Type B pancreatic cell (in vitro differentiated cells): ENCODE measurements at places on chromosomes 2 and 18.

- DNase-seq: no peak
These were observed 32.0 kb downstream of the CDH19 start for GRCh38 chr18:66571845-66572244.

- DNase-seq: no peak
These were observed 166.9 kb downstream of the SOCS6 start for GRCh38 chr18:70455731-70456130.

- DNase-seq: no peak
These were observed 10.3 kb downstream of the STAT1 start for GRCh38 chr2:191003405-191004309.

GRCh38 chr2:239809391-239809790 lies 215.8 kb downstream of the NDUFA10 start:
- peak; percentile 58 for DNase-seq

GRCh38 chr2:232563580-232563979 lies 13.1 kb downstream of the EIF4E2 start:
- no peak for DNase-seq

DNA sequence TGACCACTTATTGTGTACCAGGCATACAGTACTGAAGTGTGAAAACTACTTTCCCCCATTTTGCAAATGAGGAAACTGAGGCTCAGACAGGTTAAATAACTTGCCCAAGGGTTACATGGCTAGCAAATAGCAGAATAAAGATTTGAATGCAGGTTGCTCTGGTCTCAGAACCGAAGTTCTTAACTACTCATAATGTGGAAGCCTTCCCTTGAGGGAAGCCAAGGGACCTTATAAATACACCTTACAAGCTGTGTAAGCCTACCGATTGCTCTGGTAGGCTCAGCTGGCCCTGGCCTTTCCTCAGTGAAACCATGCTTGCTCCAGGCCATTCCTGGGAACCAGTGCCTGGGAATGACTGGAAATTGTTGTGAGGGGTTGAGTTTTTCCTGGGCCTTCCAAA lies 114.6 kb upstream of the CDCA7 start:
- DNase-seq: no peak

DNA sequence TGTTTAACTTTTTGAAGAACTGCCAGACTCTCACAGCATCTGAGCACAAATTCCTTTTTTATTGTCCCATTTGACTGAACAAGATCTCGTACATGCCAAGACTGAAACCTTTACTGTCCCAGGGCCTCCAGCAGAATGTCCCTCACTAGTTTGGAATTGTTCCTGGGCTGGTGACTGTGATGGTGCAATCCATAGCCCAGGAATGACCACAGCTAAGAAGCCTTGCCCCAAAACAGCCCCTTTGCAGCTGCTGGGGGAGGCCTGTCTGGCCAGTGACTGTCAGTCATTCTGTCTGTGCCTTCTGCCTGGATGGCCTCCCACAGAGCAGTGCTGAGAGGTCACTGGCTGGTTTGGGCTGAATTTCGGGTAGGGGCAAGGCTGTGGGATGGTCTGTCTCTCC lies 184.5 kb upstream of the MSH6 start:
- no peak for DNase-seq

GRCh38 chr2:240578110-240578450 lies 8.5 kb upstream of the CAPN10 start:
- DNase-seq: no peak

DNA sequence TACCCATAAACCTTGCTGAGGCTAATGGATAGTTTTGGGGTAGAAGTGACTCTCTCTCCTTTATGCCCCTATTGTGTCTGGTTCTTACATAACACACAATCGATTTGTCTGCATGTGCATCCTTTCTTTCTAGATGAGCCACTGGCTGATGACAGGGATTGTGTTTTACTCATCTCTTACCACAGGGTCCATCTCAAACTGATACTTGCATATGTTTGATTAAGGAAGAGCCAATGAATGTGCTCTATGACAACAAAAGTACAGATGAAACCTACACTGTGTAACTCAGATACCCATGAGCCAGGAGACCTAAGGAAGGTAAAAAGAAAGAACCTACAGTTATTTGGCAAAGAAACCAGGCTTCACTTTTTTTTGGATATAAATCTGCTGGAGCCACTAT lies 13.2 kb upstream of the BZW1 start:
- no peak for DNase-seq

GRCh38 chr2:219109471-219109870 lies 48.8 kb upstream of the IHH start:
- DNase-seq: no peak

DNA sequence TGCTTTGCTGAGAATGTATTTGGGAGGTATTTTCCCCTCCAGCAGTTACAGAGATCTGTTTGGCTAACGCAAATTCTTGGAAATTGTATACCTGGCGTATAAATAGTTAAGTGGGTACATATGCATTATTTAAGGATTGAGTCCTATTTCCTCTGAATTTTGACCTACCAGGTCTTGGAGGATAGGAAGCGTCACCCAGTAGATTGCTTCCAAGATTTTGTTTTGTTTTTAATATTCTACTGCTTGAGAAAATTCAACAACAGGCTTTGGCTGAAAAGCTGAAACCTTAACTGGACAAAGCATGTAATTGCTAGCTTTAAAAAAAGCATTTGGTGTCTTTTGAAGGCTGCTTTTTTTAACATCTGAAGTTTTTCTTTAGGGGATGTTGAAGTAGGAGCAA lies 150.1 kb downstream of the WDSUB1 start:
- no peak for DNase-seq

- no peak for DNase-seq
These were observed 25.8 kb downstream of the PTPN18 start for GRCh38 chr2:130381619-130382018.

GRCh38 chr2:71934595-71935261 lies 212.9 kb downstream of the CYP26B1 start:
- DNase-seq: peak; percentile 55

DNA sequence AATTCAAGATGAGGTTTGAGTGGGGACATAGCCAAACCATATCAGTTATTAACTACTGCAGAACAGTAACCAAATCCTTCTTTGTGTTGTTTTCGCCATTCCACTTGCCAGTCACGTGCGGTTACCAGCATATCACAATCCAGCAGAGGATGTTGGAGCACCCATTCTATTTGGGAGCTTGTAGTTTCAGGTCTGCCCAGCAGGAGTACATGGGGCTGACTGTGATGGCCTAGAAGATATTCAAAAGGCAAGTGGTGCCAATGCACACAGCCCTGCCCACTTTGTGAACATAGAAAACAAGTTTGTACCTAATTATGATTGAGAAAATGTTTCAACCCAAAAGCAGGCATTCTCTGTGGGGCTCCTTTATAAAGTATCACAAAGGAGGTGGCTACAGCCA lies 57.0 kb downstream of the ZNF519 start:
- DNase-seq: no peak
